ENCODE measurements at places on chromosomes 12 and 14. TPM values are rescaled to one million over a fixed set of nuclear protein-coding genes. Genes with fewer than 3 reads are reported as not detected.

TSPAN11 gene
- total RNA-seq: 10.0 TPM

GRCh38 chr12:85424581-85425348 is 144.7 kb downstream of the ALX1 start:
- no peak for DNase-seq

DNA sequence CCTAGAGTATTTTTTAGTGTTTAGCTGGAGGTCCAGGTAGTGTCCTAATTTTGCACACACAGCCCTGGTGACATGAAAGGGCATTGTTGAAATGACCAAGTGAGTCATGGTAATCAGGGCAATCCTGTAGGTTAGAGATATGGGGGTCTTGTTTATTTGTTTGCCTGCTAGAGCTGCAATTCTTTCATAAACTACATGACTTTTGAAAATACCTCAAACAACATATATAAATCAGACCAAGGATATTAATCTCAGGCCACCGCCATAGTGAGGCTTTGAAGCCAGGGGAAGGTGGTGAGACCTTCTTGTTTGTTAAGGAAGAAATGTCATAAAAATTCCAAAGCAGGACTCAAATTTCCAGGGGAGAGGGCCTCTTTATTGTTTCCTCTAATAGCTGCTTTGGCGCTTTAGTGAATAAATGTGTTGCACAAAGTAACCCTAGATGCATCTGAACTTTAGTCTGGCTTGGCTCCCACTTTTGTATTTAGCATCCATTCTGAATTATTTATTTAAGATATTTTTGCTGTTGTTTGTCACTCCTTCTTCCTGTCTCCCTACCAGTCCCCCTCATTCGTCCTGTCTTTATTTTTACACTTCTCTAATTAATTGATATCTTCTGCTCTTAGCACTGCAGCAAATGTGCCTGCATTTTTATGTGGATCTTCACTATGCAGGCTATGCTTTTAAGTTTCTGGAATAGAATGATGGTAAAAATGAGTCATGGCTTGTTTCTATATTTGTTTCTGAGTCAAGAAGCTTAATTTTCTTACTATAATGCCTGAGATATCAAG is 430.3 kb downstream of the RAD51B start:
- peak; percentile 84 for DNase-seq

GRCh38 chr12:19916974-19917373 is 451.4 kb upstream of the PDE3A start:
- DNase-seq: no peak

SFSWAP gene
- total RNA-seq: 30.1 TPM

DNA sequence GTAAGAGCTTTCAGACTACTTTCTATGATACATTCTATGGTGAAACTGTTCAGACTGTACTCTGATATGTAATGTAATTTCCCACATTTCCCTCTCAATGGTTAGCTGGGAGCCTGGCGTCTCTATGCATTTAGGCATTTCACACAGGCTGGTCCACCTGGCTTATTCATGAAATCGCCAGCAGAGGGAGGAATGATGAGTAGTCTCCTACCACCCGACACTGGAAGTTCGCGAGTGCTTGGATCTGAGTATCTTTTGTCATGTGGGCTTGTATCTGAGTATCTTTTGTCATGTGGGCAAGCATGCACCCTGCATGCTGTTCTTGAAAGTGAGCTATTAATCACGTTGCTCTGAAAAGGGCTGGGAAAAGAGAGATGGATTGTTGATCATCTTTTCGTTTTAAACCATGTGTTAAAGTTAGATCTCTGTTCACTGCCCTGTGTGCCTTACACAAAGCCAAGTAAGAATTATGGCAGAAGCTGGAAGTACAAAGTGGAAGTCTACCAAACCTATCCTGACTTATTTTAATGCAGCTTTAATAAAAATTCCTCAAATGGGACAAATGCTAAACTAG is 235.0 kb downstream of the ATP23 start:
- peak; percentile 43 for DNase-seq

- DNase-seq: no peak
These were observed 284.2 kb upstream of the ATP2B1 start for GRCh38 chr12:89992668-89993451.

- DNase-seq: no peak
These were observed 85.9 kb downstream of the PTGER2 start for GRCh38 chr14:52399921-52400595.

GRCh38 chr12:58029260-58029659 is 87.9 kb downstream of the ATP23 start:
- DNase-seq: no peak

ALDH1L2 gene
- 63.9 TPM for total RNA-seq

TCL1A gene
- not detected for total RNA-seq

Measured in osteoblast (primary cell).